ENCODE measurements at places on chromosomes 7 and 10.

GRCh38 chr7:47577321-47577919, 4.5 kb downstream of the TNS3 start:
- no peak for DNase-seq

- no peak for DNase-seq
Measured at GRCh38 chr7:24722386-24723177, 34.7 kb downstream of the GSDME start.

DNA sequence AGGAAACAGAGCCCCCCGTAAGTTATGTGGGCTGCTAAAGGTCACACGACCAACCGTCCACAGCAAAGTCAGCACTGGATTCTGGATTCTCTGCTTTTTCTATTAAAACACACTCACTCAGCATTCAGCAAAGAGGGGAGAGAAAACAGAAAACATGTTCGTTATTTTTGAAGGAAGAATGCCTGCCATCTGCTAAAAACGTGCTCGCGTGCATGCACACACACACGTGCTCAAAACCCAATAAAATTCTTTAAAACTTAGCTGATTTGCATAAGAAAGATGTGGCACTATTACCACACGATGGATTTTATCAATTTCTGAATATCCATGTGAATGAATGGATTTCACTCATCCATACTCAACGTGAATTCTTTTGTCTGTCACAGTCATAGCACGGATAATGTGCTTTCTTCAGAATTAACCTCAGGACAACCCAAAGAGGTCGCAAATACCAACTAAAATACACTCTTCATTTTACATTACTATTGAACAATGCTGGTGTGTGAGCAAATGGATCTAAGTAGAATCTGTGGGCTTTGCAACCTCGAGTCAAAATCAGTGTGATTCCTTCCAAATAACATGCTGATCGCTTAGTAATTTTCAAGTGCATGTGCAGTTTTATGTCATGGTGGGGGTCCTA, 40.8 kb downstream of the NRP1 start:
- DNase-seq: no peak

DNA sequence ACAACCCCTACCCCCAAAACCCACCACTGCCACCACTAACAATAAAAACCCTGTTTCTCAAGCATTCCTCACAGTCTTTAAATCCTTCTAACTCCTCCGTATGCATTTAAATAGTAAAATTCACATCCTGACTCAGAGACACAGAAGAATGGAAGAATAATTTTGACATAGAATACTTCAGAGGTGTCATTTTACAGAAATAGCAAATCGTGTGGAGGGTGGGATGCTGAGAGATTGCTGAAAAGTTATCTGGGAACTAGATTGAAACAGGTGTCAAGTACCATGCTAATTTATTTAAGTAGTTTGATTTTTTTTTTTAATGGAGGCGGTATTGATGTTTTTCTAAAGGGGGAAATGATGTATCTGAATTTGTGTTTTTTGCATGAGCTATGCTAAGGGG, 575.2 kb upstream of the TPK1 start:
- DNase-seq: no peak

DNA sequence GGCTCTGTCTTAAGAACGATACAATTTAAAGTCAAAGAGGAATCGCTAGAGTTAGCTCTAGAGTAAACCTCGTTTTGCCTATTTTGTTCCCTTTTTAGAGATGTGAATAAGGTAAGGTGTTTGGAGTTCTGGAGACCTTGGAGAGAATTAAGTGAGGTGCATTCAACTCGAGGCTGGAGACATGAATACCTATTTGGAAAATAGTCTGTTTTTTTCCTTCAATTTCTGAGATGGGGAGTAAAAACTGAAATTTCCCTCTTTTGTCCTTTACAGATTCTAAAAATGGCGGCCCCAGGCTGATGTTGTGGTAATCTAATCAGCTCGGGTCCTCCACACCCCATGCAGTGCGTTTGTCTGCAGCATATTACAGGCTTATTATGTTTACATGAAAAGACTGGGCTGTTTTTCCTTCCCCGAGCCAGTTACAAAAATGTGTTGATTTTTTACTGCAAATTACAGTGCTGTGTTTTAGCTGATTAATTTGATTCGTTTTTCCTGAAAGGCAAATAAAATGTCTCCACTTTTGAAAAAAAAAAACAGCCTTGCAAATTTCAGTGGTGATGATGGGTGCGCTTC, 1.5 kb downstream of the KMT2E start:
- no peak for DNase-seq

DNA sequence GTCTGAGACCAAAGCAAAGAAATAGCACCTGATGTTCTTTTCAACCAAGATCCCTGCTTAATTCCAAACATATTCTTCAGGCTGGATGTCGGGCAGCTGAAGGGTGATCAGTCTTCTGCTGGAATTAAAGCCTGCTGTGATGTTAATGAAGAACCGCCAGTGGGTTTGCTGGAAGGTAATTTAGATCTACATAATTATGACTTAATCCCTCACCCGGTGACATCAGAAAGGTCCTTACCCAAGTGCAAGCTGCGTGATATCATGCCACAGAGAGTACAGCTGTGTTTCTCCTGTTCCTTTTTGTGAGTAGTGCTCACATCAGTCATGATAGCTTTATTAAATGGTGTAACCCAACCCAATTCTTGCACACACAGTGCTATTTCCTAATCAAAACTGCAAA, 29.1 kb upstream of the LRGUK start:
- no peak for DNase-seq

- no peak for DNase-seq
Measured at GRCh38 chr10:118042336-118042735, 4.4 kb downstream of the RAB11FIP2 start.

DNA sequence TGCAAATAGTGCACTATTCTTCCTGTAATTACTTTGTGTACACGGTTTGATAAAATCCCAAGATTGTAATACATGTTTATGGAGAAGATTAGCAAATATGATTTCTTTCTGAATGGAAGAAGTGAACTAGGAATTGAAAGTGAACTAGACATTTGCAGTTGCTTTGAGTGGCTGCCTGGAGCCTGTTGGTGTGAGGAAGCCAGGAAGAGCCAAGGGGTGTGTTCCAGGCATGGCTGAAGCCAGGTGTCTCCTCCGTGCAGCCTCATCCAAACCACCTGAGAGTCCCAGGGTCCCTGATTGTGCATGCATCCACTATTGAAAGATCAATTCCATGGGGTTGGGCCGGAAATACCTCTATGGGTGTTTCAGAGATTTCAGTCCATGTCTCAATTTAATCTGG, 253.1 kb upstream of the SHH start:
- DNase-seq: no peak

DNA sequence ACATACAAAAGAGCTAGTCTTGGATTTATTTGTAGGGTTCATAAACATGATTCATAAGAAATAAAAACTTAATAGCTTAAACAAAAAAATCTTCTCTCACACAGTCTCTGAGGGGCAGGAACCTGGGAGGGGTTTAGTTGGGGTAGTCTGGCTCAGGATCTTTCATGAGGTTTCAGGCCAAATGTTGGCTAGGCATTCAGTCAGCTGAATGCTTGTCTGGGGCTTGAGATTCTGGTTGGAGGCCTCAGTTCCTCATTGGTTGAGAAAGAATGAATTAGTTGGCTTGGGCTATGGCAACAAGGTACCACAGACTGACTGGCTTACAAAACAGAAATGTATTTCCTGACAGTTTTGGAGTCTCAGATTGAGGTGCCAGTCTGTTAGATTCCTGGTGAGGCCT, 74.3 kb downstream of the ANKRD7 start:
- no peak for DNase-seq

DNA sequence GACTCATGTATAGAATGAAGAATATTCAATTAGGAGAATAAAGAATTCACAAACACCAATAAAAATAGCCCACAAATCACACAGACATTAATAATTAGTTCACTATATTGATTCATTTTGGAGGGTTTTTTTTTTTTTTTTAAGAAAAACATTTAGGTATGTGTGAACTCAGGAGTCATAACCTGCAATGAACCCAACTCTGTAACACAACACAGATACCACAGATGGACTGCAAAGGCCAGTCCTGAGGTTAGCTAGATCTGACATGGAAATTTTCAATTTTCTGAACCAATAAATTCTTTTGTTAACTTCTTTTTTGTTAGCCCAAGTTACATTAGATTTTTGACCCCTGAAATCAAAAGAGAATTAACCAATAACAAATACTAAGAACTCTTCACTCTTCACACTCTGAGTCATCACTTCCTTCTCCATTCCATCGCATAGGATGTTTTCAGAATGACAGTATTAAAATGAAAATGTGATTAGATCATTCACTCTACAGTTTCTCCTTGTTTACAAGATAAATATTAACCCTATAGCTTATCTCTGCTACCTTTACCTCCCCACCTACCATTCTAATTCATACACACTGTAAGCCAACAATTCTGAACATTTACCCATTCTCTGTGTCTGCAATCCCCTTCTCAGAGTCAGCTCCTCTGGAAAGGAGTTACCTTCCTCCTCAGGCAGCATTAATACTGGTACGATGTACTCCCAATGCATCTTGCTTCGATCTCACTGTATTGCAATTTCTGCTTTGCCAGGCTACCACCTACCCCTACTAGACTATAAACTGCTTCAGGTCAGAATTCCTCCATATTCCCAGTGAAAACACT, 141.5 kb downstream of the LRRN3 start:
- DNase-seq: no peak

GRCh38 chr7:24283897-24284698, at the start of gene NPY:
Gene NPY, plus strand, starts transcription at chr7:24284190. Its CDS starts 1,051 bp downstream, at chr7:24285241.
- no peak for DNase-seq

GRCh38 chr10:8034466-8035005, 20.0 kb upstream of the GATA3 start:
- no peak for DNase-seq

GRCh38 chr7:104296266-104296665, 32.1 kb upstream of the LHFPL3 start:
- DNase-seq: no peak

GRCh38 chr7:19177269-19177668, 32.0 kb upstream of the FERD3L start:
- no peak for DNase-seq

- no peak for DNase-seq
Measured at GRCh38 chr7:122412883-122413282, 108.3 kb upstream of the FEZF1 start.

DNA sequence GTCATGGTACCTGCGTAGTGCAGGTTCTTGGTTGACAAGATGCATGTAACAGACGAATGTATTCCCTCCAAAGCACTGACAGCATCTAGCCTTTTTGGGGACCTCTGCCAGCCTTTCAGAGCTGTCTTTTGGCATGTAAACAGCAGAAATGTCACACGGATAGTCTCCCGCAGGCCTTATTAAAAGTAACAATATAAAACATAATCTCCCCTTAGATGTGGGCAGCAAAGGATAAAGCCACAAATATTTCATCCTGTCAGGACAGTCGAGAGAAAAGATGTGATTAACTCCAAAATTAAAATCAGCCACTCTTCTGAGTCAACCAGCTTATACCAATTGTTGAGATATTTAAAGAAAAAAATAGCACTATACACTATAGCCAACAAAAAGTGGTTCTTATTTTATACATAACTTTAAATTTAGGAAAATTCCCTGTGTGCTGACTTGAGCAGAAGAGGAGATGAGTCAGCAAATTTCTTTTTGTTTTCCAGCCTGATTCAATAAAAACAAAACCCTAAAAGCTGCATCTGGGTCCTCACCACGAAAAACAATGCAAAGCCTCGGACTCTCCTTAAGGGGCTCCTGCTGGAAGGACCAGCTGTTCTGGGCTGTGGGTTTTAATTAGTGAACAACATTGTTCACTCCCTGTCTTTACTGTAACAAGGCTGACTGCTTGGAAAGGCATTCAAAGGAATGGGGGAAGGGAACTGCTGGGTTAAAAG, 240.2 kb downstream of the ADAM12 start:
- DNase-seq: no peak

DNA sequence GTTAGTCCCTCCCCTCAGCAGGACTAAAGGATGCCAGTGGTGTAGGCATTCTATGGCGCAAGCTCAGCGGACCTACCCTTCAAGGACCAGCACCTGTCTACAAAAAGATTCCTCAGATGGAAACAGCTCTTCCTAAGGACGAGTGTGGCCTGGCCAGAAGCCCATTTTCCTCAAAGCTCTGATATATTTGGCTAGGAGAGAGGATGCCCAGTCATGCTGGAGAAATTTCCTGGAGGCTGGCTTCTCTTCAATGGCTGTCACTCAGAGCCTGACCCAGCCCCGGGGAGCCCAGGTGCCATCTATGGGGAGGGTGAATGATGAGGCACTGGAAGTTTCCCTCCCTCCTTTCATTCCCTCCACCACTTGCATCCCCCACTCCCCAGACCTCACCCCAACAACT, 111.5 kb downstream of the PLXNA4 start:
- DNase-seq: no peak

- DNase-seq: no peak
Measured at GRCh38 chr10:44036425-44036824, 348.5 kb downstream of the CXCL12 start.

GRCh38 chr10:84196083-84196482, 1.7 kb downstream of the CDHR1 start:
- no peak for DNase-seq

DNA sequence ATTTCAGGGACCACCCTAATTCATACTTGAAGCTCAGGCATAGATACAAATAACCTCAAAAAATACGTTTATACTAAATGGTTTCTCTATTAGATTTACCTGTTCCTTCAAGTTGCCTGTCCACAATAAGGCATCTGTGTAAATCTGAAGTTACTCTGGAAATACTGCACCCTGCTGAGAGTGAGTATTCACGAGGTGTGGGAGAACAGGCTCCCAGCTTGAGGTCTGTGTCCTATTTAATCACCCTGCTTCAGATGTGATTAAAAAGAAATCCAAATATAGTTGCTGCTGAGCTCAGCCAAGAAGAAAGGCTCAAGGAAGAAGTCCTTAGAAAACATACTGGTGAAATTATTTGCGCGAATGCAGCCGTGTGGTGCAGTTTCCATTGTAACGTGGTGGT, 136.8 kb downstream of the KLF6 start:
- no peak for DNase-seq

- no peak for DNase-seq
Measured at GRCh38 chr10:132192991-132193665, 6.4 kb downstream of the DPYSL4 start.
